NCI-H82 (cell line): ENCODE measurements at places on chromosomes 6 and 20.

GRCh38 chr6:82022614-82023129, 224.9 kb downstream of the IBTK start:
- no peak for DNase-seq

DNA sequence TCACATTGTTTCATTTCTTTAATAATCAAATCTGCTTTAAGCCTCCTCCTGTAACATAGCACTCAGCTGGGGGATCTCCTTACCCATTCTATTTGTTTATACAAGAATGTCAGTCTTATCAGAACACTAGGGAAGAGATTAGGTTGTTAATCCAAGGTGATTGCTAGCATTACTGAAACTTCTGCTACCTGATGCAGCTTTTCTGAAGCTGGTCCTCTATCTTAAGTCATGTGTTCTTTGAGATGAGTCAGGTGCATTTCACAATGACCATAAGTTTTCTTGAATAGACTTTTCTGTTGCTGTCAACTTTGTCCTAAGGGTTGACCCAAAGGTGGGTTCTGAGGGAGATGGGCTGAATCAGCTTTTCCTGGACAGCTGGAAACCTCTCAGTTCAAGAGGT, 60.7 kb upstream of the SYNCRIP start:
- DNase-seq: peak; percentile 17

DNA sequence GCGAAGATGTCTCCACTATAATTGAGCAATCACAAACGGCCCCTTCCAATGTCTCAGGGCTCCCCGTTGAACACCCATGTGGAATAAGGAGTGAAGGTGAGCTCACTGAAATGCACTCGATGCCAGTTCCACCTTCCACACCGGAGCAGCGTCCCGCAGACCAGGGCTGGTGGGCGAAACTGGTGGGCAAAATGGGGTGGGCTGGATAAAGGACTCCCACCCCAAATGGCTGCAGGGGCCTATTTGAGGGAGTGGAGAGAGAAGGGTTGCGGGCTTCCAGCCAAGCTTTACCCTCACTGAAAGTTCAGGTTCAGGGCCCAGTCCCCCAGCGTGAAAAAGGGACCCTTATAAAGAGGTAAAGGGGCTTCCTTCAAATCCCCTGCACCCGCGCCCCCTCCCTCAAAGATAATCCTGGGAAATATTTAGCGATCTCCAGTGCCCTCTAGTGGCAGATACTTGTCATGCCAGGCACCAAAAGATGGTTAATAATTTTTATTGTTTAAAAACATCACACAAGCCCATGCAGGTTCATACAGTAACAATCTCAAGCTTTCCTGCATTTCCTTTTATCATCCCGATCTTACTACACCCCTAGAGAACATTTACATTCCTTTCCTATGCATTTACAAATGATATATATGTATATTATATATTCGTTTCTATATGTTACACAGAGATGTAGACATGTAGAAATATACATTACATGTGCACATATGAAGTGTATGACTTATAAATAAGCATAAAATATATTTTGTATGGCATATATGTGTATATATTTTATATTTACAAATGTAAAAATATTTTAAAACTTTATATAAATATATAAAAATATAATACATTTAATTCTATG, 58.2 kb upstream of the NKX2-2 start:
- DNase-seq: peak; percentile 46

GRCh38 chr6:133697666-133698065, 191.2 kb upstream of the TCF21 start:
- DNase-seq: peak; percentile 70

- no peak for DNase-seq
Measured at GRCh38 chr6:52475307-52475706, 55.2 kb downstream of the EFHC1 start.

DNA sequence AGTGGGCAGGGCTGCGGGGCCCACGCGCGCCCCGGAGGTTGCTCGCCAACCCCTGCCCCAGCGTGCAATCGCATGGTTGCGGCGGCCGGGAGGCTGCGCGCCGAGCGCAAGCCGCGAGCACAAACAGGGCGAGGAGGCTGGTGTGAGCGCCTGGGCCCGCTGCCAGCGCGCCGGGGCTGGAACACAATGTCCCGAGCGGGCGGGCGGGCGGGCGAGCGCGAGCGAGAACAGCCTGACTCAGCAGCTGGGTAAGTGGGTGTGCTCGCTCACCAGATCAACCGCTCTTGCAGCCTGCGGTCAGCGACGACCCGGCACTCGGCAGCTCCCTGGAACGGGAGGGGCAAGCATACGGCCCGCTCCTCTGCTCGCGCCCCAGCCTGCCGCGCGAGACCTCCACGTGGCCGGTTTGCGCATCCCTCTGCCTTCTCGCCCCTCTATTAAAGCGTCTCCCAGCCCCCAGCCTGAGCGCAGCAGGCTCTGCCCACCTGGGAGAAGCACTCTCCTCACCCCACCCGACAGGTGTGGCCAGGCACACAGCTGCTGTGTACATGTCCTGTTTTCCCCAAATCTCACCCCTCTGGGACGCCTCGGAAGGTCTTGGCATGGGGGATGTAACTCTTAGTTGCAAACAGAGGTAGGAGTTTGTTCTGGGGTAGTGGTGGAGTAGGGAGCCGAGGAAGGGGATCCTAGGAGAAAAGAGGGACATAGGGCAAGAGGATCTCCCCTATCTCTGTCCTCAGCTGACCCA, 8.7 kb upstream of the ARMC12 start:
- peak; percentile 79 for DNase-seq

DNA sequence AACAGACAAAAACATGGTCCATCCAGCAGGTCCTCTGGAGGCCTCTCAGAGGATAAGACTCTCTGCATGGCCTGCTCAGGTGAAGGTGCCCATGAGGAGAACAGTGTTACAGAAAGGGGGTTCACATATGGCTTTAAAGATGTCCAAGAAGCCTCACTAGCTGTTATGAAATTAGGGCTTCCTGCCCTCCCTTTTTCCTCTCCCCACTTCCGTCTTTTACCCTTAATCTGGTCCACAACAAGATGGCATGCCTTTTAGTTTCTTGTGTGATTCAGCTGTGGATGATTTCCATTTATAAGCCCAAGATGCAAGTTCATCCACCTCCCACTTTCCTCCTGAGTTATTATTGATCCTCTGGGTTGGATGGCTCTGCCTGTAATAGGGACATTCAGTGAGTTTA, 14.0 kb downstream of the GCNT2 start:
- no peak for DNase-seq

DNA sequence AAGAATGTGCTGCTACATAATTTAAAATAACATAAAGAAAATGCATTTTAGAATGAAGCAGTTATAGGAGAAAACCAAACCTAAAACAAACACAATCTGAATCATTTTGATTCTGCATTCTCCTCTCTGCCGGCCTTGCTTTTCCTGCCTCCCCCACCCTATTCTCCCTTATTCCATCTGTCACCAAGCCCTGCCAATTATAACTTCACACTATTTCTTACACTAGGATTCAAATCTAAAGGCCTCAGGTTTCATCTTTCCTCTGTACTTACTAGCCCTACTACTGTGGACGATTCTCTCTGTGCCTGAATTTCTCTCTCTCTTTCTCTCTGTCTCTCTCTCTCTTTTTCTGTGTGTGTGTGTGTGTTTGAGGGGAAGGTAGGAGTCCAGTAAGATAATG, 18.7 kb upstream of the PRIM2 start:
- no peak for DNase-seq

DNA sequence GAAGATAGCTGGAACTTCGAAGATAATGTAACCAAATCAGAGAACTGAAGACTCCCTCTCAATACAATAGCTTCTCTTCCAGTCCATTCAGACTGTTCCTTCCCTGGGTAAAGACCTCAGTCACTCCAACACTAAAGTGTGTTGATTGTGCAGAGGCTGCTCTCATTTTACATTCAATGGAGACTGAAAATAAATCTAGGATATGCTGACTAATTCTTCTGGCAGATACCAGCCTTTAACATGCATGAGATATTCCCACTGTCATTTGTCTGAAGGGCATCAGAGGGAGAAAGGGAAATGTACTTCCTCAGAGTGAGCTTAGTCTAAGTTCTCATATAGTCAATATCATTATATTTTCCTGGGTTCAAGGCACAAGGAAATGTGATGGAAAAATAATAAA, 166.4 kb upstream of the IRAK1BP1 start:
- DNase-seq: no peak

- no peak for DNase-seq
Measured at GRCh38 chr6:105553171-105553570, 150.3 kb upstream of the PREP start.

DNA sequence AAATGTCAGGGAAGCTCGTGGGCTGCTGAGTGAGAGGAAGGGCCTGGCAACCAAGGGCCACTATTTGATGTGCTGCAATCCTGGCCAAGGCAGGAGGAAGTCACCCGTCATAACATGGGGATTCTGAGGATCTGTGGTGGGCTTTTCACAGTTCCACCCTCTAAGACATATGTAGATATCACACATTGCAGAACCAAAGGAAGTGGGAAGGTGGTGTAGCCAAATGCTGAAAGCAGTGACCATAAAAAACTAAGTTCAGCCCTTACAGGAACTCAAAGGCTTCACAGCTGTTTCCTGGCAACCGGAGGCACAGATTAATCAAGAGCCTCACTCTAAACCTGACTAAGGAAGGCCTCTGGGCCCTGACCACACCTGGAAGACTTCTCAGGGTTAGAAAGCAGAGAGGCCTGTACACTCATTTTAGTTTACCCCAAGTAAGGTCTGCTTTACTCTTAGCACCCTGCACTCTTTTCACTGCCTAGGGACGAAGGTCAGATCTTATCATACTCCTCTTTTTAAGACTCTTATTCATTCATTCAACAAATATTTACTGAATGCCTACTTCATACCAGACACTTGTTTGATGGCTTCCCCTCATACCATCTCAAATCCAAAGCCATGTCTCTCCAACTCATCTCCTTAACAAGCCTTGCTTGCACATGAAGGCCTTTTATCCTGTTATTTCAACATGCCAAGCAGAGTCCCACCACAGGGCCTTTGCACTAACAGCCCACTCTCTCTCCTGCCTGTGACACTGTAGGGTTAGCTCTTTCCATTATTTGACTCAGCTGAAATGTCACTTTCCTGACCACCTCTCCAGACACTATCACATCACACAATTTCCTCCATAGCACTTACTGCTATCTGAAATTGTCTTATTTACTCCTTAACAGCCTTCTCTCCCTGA, 2.6 kb downstream of the UBE2V1 start:
- DNase-seq: peak; percentile 21

DNA sequence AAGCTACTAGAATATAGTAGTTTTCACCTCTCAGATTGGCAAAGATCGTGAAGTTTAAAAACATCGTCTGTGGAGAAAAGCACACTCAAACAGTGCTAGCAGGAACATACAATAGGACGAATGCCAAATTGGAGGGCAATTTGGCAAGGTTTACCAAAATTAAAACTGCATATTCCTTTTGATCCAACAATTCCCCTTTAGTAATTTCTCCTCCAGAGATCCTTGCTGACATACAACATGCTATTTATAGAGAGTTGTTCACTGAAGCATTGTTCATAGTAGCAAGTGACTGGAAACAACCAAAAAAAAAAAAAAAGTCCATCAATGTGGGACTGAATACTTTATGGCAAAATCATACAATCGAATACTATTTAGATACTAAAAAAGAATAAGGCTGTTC, 202.2 kb downstream of the ATXN1 start:
- no peak for DNase-seq

GRCh38 chr6:134111062-134111677, 58.7 kb upstream of the SLC2A12 start:
- peak; percentile 81 for DNase-seq

DNA sequence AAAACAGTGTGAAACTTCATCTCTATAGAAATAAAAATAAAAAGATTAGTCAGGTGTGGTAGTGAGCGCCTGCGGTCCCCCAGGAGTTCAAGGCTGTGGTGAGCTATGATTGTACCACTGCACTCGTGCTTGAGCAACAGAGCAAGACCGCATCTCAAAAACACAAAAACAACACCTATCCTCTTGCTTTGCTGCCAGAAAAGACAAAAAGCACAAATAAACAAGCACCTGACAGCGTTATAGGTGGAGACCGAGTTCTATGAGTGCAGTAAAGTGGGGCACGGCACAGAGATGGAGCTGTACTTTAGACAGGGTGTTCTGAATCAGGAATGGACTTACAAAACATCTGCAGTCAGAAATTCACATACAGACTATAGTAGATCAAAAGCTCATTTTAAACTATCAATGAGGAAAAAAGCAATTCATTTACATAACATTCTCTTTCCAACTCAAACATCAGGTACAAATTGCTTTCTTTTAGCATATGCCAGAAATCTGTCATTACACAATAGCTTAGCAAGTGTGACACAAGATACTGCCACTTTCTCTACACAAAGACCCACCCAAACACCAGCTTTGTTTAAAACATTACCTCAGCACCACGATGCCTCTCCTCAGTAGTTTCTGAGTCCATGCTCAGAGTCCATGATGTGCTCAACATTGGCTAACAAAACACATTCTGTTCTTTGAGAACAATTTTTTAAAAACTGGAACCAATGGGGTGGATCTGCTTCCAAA, 10.1 kb downstream of the EZR start:
- DNase-seq: no peak

GRCh38 chr20:51931371-51931781, 129.1 kb upstream of the SALL4 start:
- DNase-seq: peak; percentile 69

GRCh38 chr6:10725716-10726115, 2.8 kb downstream of the TMEM14C start:
- no peak for DNase-seq

DNA sequence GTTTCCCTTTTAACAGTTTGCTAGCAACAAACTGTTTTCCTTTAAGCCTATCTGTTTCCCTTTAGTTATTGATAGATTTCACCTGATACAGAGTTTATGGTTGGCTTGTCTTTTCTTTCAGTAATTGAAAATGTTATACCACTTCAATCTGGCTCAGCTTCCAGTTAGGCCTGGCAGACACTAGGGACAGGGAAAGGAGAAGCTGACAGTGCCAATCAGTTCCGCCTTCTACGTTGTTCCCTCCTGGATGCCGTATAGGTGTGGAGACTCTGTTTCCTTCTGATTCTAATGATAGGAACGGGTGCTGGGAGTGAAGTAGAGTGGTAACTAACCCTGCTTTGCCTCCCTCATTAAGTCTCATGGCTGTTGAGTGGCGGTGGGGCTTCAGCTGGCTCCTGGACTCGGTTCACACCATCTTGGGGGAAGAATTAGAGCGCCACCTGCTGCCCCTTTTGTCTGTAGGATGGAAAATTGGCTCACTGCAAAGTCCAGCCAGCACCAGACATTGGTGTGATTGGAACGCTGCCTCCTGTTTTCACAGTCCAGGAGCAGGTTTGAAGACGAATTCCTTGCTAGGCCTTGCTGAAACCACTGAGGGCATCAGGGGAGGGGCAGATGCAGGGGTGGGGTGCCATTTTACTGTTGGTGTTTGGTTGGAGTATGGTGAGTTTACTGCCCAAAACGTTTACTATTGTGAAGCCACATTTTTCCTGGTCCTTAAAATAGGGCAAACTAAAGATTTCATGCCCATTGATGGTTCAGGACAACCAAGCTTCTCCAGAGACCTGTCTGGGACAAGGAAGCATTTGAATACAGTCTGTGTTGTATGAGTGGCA, 1729.5 kb downstream of the GRIK2 start:
- DNase-seq: peak; percentile 89

DNA sequence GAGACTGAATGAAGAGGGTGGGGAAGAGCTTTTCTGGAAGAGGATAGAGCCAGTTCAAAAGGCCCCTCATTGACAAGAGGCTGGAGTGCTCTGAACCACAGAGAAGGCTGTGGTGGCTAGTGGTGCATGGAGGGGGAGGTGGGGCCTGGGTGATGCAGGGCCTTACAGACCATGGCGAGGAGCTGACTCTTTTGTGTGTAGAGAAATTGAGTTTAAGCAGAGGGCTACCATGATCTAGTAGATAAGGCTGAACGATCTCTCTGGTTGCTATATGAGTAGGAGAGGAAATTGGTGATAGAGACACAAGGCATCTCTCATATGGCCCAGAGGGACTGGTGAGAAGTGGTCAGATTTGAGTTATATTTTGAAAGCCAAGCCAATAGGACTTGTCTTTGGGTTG, 137.6 kb downstream of the UST start:
- DNase-seq: no peak
